Lung microvascular endothelial cell (primary cell): ENCODE measurements at places on chromosomes 5 and 9. TPM values are rescaled to one million over a fixed set of nuclear protein-coding genes. Genes with fewer than 3 reads are reported as not detected.

GRCh38 chr5:138961221-138961620 is 86.1 kb upstream of the LRRTM2 start:
- DNase-seq = no peak

GRCh38 chr5:11305245-11305644 is 544.2 kb upstream of the DAP start:
- no peak for DNase-seq

DNA sequence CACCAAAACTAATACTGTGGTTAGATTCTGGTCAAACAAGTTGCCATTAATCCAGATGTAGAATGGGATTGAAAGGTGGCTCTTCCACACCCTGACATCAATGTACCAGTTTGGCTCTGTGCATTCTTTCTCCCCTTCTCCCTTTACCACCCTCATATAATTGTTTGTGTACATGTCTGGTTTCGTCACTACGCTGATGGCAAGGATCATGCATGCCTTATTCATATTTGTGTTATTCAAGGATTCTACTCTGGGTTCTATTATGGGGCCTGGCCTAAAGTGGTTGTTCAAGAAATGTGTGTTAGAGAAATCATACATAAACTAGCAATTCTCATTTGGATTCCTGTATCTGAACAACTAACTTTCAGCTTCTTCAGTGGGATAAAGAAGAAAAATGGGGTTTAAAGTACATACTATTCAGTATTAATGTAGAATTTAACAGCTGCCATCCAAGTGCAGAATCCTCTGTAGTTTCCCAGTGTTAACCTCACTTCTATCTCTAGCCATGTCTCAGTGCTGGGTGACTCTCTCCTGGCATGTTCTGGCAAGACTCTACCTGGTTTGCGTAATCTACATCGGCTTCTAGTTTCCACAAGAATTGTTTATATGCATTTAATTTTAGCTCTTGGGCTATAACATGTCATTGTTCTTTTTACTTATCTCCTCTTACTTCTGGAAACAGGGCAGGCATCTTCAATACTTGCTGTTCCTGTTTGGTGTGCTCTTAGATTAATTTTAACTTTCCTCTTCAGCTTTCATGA is 27.9 kb upstream of the CDKN2B start:
- no peak for DNase-seq

GRCh38 chr5:119288379-119289033 is 67.3 kb upstream of the TNFAIP8 start:
- DNase-seq = no peak

DNA sequence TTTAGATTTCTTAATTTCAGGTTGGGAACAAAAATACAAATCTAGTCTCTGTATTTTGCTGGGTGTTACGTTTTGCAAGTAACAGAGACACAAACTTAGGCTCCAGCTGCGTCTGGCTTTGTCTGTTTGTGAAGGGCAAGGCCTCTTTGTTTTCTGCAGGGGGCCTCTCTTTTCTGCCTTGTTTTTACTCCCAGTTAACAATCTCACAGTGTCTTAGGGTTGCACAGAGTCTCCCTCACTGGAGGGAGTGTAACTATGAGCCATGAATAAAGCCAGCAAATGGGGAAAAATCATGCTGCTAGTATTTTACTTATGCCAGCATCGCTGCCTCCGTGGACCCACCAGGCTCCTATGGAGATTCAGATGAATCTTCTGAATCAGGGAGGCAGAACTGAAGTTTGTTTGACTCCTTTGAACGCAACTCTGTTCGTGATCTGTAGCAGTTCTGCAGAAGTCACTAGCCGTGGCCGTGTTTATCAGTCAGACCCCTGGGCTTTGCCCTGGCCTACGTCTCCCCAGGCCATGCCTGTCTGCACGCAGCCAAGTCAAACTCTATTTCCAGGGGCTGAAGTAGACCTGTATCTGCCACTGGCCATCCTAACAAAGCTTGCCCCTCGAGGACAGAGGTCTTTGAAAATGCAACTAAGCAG is 77.2 kb downstream of the ATP10B start:
- no peak for DNase-seq

The SLC9A3 gene
- 0.65 and 0.79 TPM in 2 replicates for total RNA-seq
